ENCODE measurements at places on chromosomes 1 and 21. TPM values are rescaled to one million over a fixed set of nuclear protein-coding genes. Genes with fewer than 3 reads are reported as not detected.
A peak's percentile ranks its signal among the peaks of the same experiment; 100 is the strongest.

- no peak overlapping the region for H3K4me3 ChIP-seq
- DNase-seq: no peak
- no peaks in the 10 kb centered on the region for H3K4me1 ChIP-seq
- no peaks in the 10 kb centered on the region for H3K36me3 ChIP-seq
- no peak overlapping the region for H3K27ac ChIP-seq
Measured at GRCh38 chr1:224696891-224697765, 81.0 kb downstream of the CNIH3 start.

The KLHDC7A gene
- total RNA-seq: not detected

The TNFRSF14 gene
- 148 TPM for total RNA-seq

GRCh38 chr1:184644771-184645170 lies 109.9 kb downstream of the EDEM3 start:
- no peak overlapping the region for H3K4me3 ChIP-seq
- no peak for DNase-seq
- no peak overlapping the region for H3K27ac ChIP-seq
- no peaks in the 10 kb centered on the region for H3K36me3 ChIP-seq
- H3K27me3 ChIP-seq: peaks cover 18% of the 10 kb centered on the region

DNA sequence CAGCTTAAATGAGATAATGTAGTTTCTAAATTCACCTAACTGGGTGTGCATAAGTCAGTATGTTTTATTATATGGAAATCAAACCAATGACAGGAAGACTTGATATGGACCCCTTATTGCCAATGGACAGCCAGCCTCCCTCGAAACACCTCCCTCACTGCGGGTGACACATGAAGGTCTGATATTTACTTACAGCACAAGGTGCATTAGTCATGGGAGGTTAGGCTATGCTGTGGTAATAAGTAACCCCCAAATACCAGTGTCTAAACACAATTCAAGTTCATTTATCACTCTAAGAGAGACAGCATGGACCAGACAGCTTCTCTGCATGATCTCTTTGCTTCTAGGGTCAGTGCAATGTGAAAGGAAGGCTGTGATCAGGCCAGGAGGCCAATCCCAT lies 126.0 kb upstream of the KCNJ6 start:
- DNase-seq: no peak
- H3K36me3 ChIP-seq: no peaks in the 10 kb centered on the region
- no peak overlapping the region for H3K27ac ChIP-seq
- no peaks in the 10 kb centered on the region for H3K4me1 ChIP-seq

The DPT gene
- not detected for total RNA-seq

DNA sequence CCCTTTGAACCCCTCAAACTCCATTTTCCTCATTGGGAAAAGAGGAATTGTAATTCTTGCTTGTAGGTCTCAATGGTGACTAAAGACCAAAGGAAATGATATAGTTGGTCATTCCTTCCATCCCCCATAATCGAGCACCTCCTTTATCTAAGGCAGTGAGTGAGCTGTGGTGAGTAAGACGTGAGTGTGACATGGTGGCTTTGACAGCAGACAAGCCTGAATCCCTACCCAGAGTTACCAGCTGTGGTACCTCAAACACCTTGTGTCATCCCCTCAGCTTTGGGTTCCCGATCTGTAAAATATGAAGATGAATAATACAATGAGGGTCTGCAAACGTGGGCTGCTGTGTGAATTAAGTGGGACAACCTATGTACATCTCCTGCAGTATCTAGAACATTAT lies 8.4 kb downstream of the TRAF5 start:
- H3K4me1 ChIP-seq: peaks cover 100% of the 10 kb centered on the region
- peaks cover 23% of the 10 kb centered on the region for H3K36me3 ChIP-seq
- no peak for DNase-seq
- H3K27ac ChIP-seq: peak overlapping the region; percentile 88

DNA sequence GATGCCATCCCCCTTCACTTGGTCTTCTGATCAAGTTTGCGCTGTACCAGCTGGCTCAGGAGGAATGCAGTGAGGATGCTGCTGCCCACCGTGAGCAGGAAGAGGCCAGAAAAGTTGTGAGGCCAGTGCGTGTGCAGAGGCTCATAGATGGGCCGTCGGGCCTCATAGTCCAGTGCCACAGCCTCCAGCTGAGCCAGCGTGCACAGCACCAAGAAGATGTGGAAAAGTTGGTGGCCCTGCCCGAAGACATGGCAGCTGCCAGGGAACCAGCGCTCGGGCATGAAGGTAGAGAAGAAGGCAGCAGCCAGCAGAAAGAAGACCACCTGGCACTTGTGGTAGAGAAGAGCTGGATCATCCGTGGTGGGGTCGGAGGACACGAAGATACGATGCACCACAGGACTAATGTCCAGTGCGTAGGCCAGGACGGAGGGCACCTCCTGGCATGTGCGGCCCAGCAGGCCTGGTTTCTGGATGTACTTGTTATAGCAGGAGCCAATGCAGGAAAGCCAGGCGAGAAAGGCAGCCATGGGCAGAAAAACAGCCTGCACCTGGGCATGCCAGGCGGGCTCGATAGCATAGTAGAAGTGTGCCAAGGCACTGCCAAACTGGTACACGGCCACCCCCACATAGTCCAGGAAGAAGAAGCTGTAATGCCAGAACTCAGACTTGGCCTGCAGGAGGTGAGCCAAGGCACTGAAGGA lies 3.7 kb upstream of the AUNIP start:
- H3K27me3 ChIP-seq: no peaks in the 10 kb centered on the region
- H3K4me3 ChIP-seq: no peak overlapping the region
- DNase-seq: no peak
- H3K4me1 ChIP-seq: peaks cover 28% of the 10 kb centered on the region
- no peak overlapping the region for H3K27ac ChIP-seq

DNA sequence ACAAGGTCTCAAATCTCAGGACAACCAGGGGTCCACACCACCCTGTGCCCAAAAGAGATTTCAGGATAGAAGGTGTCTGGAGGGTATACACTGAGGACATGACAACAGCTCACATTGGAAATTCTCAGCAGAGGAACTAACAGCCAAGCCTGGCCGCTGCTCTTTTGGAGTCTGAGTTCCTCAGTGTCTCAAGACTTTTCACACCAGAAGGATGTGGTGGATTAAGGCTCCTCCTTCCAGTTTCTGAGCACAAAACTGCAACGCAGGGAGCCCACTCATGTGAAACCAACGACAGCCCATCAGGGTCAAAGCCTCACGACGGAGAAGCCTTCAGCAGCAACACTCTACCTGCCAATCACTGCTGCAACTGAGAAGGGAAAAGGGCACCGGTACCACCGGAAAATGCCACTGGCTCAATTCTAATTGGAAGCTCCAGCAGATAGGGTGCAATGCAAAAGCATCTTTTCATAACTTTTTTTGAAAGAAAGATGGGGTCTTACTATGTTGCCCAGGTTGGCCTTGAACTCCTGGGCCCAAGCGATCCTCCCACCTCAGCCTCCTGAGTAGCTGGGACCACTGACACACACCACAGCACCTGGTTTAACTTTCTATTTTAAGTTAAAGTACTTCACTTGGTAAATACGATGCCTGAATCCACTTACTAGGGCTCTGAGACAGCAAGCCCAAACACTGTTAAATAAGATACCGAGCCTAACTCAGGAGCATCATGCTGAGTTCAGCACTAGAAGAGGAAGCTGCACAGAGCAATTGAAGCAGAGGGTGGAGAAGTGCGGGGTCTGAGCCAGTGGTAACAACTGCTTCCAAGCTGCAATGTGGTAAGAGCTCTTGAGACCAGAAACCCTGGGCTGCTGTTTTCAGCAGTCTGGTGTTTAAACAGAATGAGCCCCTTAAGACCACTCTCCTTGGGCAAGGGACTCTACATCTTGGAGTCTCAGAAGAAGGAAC lies 7.8 kb downstream of the CAPZB start:
- peaks cover 45% of the 10 kb centered on the region for H3K36me3 ChIP-seq
- H3K4me3 ChIP-seq: peak overlapping the region; percentile 76
- peak overlapping the region; percentile 93 for H3K27ac ChIP-seq
- H3K27me3 ChIP-seq: no peaks in the 10 kb centered on the region

GRCh38 chr1:209742409-209743144 lies 13.3 kb upstream of the TRAF3IP3 start:
- no peak overlapping the region for H3K4me3 ChIP-seq
- DNase-seq: no peak
- H3K27me3 ChIP-seq: no peaks in the 10 kb centered on the region
- H3K4me1 ChIP-seq: peaks cover 7% of the 10 kb centered on the region

GRCh38 chr1:235601104-235601503 lies 48.5 kb downstream of the GNG4 start:
- no peak for DNase-seq
- H3K36me3 ChIP-seq: no peaks in the 10 kb centered on the region
- no peaks in the 10 kb centered on the region for H3K4me1 ChIP-seq
- H3K27ac ChIP-seq: no peak overlapping the region

- H3K36me3 ChIP-seq: no peaks in the 10 kb centered on the region
- no peak overlapping the region for H3K4me3 ChIP-seq
- H3K27ac ChIP-seq: no peak overlapping the region
- peaks cover 30% of the 10 kb centered on the region for H3K27me3 ChIP-seq
- H3K4me1 ChIP-seq: peaks cover 5% of the 10 kb centered on the region
Measured at GRCh38 chr1:39722495-39722894, 16.2 kb upstream of the PPIE start.

DNA sequence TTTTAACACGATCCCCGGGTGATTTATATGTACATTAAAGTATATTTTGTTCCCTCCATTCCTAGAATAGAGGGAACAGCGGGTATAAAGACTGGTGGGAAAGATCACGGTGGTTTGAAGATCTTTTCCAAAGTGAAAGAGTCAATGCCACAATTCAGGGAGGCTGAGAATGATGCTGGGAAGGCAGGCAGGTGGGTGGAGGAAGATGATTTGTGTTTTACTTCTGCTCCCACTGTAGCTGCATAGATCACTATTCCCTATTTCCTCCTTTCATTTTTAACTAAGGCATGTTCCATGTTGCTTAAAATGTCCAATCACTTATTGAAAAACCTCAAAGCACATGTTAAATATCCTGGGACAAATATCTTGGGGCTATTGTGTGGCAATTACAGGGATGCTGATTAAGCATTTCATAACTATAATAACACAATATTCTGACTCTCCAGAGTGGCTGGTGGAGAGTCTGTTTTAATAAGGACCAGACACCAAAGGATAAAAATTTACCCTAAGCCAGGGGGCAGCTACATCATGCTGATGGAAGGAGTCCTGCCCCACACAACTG lies 8.4 kb upstream of the LYST start:
- H3K27ac ChIP-seq: no peak overlapping the region
- no peaks in the 10 kb centered on the region for H3K27me3 ChIP-seq
- H3K36me3 ChIP-seq: no peaks in the 10 kb centered on the region

GRCh38 chr1:21251773-21252471 lies 38.3 kb downstream of the ECE1 start:
- H3K27me3 ChIP-seq: no peaks in the 10 kb centered on the region
- no peak overlapping the region for H3K4me3 ChIP-seq
- peaks cover 24% of the 10 kb centered on the region for H3K4me1 ChIP-seq
- no peak for DNase-seq

The DNALI1 gene
- total RNA-seq: not detected

The RPE65 gene
- total RNA-seq: not detected

GRCh38 chr1:196423612-196424011 lies 184.6 kb downstream of the KCNT2 start:
- H3K27ac ChIP-seq: no peak overlapping the region
- H3K4me3 ChIP-seq: no peak overlapping the region
- H3K4me1 ChIP-seq: no peaks in the 10 kb centered on the region
- no peaks in the 10 kb centered on the region for H3K36me3 ChIP-seq
- no peak for DNase-seq
- H3K27me3 ChIP-seq: no peaks in the 10 kb centered on the region

The FAM163A gene
- not detected for total RNA-seq

The ADAM30 gene
- total RNA-seq: not detected

DNA sequence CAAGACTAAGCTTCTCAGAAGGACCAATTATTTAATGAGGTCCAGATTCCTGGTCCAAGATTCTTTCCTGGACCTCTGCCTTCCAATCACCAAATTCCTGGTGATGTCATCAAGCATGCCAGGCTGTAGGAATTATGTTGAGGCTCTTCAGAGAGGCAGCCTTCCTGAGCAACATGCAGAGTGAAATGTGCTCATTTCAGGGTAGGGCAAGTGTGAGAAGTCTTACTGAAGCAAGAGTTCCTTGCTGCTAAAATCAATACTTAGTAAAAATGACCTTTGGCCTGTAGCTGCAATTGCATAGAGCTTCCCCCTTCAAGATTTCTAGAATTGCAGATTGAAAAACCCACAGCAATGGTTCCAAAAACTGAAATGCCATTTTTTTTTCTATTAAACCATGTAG lies 31.7 kb upstream of the BCAR3 start:
- H3K27me3 ChIP-seq: no peaks in the 10 kb centered on the region
- H3K27ac ChIP-seq: no peak overlapping the region
- H3K36me3 ChIP-seq: no peaks in the 10 kb centered on the region
- H3K4me3 ChIP-seq: no peak overlapping the region
- H3K4me1 ChIP-seq: peaks cover 55% of the 10 kb centered on the region

DNA sequence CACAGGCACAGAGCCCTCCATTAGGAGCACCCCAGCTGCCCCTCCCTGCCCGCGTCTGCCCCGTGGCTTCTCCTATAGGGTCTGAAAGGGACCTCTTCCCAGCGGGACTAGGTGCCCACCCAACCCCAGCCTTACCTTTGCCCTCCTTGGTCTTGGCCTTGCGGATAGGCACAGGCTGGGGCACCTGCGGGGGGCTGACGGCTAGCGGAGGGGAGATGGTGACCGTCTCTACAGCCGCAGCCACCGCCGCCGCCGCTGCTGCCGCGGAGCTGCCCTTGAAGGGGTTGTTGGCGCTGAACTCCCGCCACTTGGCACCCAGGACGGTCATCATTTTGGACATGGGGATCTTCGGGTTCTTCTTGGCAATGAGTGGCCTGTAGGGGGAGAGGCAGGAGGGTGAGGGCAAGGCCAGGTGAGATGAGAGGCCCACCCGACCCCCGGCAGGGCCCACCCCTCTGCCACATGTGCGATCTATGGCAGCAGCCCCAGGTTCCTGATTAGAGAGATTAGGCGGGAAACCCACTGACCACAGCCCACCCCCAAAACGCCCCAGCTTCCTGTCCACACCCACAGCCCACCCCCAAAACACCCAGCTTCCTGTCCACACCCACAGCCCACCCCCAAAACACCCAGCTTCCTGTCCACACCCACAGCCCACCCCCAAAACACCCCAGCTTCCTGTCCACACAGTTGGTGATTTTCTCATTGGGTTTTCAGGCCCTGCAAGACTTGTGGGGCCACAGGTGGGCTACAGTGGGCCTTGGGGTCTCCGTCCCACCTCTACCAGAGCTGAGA lies 25.4 kb downstream of the CHD5 start:
- H3K4me1 ChIP-seq: no peaks in the 10 kb centered on the region
- no peak overlapping the region for H3K27ac ChIP-seq
- no peak for DNase-seq
- peaks cover 3% of the 10 kb centered on the region for H3K27me3 ChIP-seq
- no peaks in the 10 kb centered on the region for H3K36me3 ChIP-seq

GRCh38 chr1:116585886-116586285 lies 15.1 kb upstream of the CD58 start:
- no peak overlapping the region for H3K27ac ChIP-seq
- no peak overlapping the region for H3K4me3 ChIP-seq
- no peaks in the 10 kb centered on the region for H3K36me3 ChIP-seq

- H3K27me3 ChIP-seq: no peaks in the 10 kb centered on the region
- H3K27ac ChIP-seq: no peak overlapping the region
- no peak overlapping the region for H3K4me3 ChIP-seq
- H3K4me1 ChIP-seq: no peaks in the 10 kb centered on the region
Measured at GRCh38 chr1:193019442-193020026, 39.6 kb downstream of the UCHL5 start.
